ENCODE measurements at places on chromosomes 4 and X.

DNA sequence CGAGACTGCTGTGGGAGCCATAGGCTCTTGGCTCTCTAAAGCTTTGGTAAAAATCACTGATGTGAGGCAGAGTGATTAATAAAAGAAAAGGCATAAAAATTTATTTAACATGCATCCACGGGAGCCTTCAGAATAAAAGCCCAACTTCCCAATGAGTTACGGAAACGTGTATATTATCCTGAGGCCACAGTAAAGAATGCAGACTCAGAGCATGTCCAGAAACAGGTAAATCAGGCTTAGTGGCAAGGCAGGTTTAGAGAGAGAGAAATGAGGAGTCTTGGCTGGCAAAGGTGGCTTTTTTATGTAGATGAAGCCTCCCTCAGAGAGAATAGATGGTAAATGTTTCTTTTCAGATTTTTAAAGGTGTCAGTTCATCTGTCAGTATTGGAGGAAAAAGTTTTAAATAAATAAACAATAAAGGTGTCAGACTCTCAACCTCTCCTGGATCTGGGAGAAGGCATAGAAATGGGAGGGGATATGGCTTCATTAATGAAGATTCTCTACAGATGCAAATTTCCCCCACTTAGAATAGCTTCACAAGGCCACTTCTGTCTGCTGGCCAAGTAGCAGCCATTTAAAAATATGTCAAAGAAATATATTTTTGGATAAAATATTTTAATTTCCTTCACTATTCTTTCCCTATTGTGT lies 24.0 kb downstream of the C4orf51 start:
- DNase-seq: no peak

GRCh38 chr4:183447646-183448045 lies 3.2 kb downstream of the CDKN2AIP start:
- DNase-seq: no peak

GRCh38 chrX:131828482-131828881 lies 194.6 kb upstream of the STK26 start:
- DNase-seq: no peak

DNA sequence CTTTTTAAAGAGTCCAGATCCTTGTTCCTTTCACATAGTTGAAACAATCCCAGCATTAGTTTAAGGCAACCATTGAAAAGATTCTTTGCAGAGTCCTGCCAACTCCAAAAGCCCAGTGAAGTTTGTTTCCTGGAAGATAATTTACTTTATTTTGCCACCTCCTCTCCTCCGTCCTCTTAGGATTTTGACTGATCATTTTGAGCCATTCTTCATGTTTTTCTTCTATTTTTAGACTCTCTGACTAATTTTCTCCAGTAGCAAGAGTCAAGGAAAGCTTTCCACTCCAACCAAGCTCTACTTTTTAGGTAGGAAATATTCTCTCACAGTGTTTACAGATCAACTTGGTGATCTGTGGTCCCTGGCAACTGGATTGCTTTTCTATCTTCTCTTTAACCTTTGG lies 10.3 kb downstream of the NCBP2L start:
- DNase-seq: no peak

All from activated CD4-positive, alpha-beta T cell treated with anti-CD3 and anti-CD28 coated beads, Interleukin-2, amount 50 U/mL, for 24 hours (primary cell).